ENCODE measurements at places on chromosomes 1 and 21.

- DNase-seq = no peak
Measured at GRCh38 chr1:145963265-145964019, 933 bp downstream of the ANKRD34A start.

- DNase-seq = no peak
Measured at GRCh38 chr1:105997516-105997915, 1059.0 kb upstream of the PRMT6 start.

DNA sequence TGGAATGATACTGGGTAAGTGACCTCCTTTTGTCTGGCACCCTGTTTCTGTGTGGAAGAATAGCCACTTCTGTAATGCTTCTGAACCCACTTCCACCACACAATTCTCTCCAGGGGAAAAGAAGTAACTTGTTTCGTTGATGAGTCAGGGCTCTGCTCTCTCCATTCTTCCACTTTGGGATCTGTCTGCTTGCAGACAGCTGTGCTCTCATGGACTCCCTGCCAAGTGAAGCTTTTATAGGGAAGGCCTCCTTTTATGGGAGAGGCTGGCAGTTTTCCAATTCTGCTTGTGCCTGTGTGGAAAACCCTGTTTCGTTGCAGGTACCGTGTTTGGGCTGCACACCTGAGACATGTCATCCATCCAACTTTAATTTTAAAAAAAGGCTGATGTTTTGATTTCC lies 130.7 kb downstream of the GIPC2 start:
- no peak for DNase-seq

GRCh38 chr1:206658264-206658980 lies 23.1 kb downstream of the DYRK3 start:
- DNase-seq = peak; percentile 40

DNA sequence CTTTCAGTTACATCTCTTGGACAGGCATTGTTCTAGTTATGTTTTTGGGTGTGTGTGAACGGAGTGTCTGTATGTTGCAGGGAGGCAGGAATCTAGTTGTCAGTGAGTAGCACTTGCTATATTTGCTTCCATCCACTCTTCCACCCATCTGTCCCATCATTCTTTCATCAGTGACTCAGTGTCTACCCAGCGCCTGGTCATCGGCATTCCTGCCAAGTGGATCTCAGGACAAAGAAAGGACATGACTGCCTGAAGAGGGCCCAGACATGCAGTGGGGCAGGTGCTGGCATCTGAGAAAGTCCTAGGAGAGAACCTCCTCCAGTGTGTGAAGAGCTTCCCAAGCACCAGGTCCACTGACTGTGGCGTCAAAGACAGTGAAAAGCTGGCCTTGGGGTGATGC lies 27.3 kb upstream of the MAGOH start:
- no peak for DNase-seq

- DNase-seq = no peak
Measured at GRCh38 chr1:22957066-22957465, 15.6 kb downstream of the LACTBL1 start.

GRCh38 chr1:7543718-7544090 lies 227.4 kb upstream of the VAMP3 start:
- DNase-seq = no peak

DNA sequence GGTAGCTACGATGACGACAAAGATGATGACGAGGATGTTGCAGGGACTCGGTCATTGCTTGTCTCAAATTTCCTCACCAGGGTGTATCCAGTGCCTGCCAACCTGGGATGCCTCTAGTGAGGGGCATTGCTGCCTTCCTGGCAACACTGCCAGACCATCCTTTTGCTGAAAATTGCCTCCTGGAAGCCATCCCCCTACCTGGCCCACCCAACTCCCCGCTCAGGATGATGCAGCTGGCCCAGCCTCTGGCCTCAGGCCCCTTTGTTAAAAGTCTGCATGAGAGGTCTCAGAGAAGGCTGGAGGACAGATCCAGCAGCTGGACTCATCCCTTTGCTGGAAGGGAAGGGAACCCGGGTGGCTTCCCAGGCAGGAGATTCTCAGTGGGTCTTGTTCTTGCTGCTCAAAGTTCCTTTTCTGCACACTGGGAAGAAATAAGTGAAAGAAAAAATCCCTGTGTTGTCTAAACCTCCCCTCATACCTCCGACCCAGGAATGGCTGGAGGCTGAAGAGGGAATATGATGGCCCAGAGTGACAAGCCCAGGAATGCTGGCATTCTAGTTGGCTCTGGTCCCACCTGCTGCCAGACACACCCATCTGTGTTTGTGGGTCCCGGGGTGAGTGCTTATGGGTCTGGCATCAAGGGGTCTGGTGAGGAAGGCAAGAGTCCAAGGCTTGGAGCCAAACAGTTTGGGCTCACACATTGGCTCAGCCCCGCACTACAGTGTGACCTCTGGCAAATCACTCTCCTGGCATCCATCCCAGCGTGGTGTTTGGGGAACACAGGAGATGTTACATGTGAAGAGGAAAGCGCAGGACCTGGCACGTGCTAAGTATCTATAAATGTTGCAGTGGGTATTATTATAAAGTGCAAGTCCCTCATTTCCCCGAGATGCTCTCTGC lies 6.7 kb upstream of the FNDC5 start:
- DNase-seq = no peak

DNA sequence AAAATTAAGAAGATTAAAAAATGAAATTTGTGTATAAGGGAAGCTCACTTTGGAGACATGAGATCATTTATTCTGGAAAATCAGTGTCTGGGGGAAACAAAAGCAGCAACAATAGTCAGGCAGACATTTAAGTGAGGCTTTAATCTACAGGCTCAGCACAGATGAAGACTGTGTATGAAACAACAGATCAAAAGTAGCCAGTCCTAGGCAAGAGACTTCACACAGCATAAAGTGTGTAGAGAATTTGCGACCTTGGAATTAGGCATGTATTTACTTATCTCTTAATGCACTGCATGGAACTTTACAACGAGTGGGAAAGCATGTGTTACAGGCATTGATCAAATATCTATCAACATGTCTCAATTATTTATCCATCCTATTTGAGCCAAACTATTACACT lies 1099.9 kb downstream of the PLA2G4A start:
- DNase-seq = no peak

GRCh38 chr1:96445302-96445701 lies 276.3 kb upstream of the PTBP2 start:
- DNase-seq = no peak

DNA sequence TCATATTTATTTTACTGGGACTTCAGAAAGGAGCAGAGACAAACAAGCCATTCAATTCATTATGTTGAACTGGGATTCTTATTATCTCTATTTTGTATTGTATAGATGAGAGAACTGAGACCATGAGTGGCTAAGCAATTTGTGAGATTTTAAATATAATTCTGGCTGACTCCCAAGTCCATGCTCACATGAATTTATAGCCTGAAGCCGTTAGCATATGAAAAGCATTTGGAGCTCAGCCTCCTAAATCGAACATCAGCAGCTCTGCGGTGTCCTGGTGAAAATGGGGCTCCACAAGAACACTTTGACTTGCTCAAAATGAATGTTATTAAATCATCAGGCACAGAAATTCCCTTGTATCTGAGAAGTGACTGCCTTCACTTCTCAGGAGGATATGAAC lies 96.8 kb upstream of the DPT start:
- no peak for DNase-seq

DNA sequence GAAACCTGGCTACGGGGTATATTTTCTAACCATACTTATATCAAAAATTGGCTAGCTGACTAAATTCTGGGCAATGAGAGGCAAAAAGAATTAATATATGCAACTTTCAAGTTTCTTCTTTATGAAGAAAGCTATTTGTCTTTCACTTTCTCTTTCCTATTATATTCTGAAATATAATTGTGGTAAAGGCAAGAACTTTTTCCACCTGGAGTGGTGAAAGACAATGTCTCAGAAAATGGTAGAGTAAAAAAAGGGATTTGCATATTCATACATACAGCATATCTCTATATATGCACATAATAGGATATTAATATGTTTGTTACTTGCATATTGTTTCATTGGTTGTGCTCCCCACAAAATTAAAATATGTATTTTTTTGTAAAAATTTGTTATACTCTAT lies 793.8 kb downstream of the PLA2G4A start:
- no peak for DNase-seq

DNA sequence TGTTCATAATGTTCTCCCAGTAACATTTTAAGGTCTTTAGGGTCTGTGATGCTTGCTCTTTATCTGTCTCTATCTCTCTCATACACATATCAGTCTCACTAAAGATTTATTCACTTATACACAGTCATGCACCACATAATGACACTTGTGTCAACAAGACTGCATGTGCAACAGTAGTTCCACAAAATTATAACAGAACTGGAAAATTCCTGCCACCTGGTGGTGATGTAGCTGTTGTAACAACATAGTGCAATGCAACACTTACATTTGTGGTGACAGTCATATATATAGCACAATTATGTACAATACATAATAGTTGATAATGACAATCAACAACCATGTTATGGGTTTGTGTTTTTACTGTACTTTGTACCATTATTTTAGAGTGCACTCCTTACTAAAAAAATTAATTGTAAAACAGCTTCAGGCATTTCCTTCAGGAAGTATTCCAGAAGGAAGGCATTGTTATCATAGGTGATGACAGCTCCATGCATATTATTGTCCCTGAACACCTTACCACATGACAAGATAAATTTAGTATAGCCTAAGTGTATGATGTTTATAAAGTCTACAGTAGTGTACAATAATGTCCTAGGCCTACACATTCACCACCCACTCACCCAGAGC lies 8.1 kb downstream of the TDRD5 start:
- no peak for DNase-seq

- DNase-seq = no peak
Measured at GRCh38 chr1:34037109-34037508, 127.9 kb downstream of the CSMD2 start.

GRCh38 chr1:4404854-4405590 lies 249.4 kb upstream of the AJAP1 start:
- no peak for DNase-seq

GRCh38 chr1:58887059-58887458 lies 103.2 kb upstream of the JUN start:
- no peak for DNase-seq

GRCh38 chr1:229238674-229239415 lies 32.1 kb upstream of the RAB4A start:
- no peak for DNase-seq

GRCh38 chr21:28068455-28069358 lies 924.0 kb downstream of the LTN1 start:
- no peak for DNase-seq

- DNase-seq = no peak
Measured at GRCh38 chr1:32896451-32896850, 4.7 kb downstream of the TMEM54 start.

GRCh38 chr1:106802181-106802580 lies 254.3 kb upstream of the PRMT6 start:
- DNase-seq = no peak

GRCh38 chr21:25396135-25396711 lies 211.1 kb downstream of the MRPL39 start:
- DNase-seq = peak; percentile 73

DNA sequence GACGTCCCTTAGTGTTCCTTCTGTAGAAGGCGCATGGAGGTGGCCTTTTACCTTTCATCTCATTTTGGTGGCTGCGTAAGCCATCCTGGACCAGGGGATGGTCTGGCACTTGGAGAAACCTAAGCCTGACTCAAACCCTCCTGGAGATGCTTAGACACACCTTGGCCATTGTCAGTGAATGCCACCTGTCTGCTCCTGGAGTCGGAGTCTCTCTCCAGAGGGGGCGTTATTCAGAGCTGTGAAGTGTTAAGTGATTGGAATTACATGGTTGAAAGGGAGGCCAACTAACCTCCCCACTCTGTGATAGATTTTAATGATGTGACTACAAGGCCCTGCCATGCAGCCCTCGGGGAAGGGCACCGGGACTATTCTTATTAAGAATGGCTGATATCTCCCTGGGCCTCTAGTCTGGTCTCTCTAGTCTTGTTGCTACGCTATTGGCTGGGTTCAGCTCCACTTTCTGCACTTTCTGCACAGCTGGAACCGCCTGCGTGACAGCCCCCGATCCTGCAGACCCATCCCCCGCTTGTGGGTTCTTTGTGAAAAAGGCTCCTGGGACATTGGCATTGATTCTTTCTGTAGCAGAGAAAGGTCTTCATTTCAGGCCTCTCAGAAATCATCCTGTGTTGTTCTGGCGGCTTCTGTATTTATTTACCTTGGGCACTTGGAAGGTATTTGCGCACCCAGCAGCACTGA lies 4.2 kb downstream of the RASSF5 start:
- DNase-seq = no peak

DNA sequence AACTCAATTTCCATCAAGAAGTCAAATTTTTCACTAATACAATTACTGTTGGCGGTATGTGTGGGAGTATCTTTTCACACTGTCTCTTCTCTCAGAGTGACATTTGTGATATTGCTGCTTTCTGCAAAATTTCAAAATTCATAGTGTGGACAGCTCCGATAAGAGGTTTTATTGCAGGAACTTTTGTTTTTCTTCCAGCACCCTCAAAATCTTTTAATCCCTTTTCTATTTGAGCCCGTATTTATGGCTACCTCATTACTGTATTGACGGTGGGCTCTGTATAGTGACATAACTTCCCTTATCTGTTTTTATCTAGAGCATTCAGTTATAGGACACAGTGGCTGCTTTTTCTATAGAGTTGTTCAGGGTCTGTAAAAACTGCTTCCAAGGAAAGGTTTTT lies 794.4 kb upstream of the TMPRSS15 start:
- DNase-seq = no peak

DNA sequence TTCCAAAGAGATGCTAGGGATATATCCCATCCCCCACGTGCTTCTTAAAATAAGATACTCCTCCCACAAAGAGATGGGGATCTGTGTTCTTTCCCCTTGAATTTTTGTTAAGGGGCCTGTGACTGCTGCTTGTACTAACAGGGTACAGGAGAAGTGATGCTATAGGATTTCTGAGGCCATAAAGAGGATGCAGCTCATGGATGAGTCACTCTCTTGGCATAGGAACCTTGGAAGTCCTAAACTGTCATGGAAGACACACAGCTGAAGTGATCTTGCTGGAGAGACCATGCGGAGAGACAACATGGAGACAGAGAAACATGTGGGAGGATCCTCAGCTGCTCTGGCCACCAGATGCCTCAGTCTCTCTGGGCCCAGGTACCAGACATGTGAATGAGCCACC lies 157.2 kb downstream of the S1PR1 start:
- DNase-seq = no peak

DNA sequence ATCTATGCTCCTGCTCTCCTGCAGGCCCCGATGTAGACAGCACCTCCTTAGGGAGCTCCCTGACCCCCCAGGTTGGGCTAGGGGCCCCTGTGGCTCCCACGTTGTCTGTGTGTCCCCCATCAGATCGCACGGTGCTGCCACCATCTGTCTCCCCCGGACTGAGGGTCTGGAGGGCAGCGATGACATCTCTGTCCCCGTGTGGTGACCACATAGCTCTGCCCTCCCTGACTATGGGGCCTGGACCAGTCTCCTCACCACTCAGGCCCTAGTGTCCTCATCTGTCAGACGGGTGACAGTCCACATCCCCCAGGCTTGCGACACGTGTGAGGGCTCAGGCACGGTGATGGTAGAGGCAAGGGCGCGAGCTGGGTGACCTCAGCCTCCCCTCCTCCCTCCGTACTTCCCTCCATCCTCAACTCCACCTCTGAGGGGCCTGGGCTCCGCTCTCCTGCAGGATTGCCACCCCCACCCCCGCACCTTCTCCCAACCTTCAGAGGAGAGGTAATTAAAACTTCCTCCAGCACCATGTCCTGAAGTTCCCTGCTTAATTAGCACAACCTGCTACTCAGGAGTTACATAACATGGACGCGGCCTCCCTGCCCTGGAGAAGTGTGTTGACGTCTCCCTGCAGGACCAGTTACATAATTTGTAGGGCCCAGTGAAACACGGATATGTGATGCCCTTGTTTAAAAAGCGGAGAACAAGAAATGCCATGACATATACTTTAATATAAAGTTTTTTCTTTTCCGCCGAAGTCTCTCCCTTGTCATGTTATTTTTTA lies 288.2 kb downstream of the PTPRU start:
- no peak for DNase-seq

Measured in stimulated activated CD4-positive, alpha-beta T cell treated with anti-CD3 and anti-CD28 coated beads, Interleukin-12 subunit alpha, Interleukin-12 subunit beta, amount 100 ng/mL, for 24 hours (primary cell).